ENCODE measurements at places on chromosomes 12 and 14.

DNA sequence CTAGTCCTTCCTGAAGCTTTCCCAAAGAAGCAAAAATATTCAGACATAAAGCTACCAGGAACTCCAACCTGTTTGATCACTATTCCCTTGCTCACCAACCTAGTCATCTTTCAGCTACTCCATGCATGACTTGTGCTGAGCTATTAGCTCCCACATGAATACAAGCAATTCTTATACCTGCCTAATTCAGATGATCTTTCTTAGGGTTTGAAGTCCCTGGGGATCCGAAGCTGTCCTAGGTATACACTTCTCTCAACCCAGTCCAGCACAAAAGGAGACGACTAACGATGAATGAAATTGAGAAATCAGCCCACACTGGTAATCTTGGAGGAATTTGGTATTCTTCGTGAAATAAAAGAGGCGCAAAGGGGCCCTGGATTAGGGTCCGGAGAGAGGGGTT is 631 bp upstream of the PTGR2 start:
- DNase-seq = no peak

DNA sequence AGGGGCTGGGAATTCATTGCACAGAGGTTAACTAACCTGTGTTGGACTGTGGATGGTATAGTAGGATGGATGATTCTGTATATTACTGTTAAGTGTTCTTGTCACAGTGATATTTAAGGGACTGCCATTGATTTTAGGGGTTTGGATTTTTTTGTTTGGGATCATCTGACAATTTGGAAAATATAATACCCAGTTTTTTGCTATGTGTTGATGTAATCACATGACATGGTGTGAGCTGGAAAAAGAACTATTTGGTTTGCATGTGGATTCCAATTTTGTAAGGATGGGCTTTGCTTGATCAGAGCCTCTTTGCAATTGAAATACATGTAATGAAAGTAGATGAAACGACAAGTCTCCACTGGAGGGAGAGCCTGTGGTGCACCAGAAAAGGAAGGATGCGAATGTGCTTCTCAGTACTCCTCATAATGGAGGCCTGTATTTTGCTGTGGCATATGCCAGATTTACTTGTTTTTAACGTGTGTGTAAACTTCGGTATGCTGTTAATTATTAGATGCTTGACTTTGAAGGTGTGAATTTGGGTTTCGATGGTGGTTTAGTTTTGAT is 2.7 kb downstream of the DYRK2 start:
- DNase-seq = no peak

- no peak for DNase-seq
These were observed 30.4 kb upstream of the PSMA6 start for GRCh38 chr14:35261774-35262173.

DNA sequence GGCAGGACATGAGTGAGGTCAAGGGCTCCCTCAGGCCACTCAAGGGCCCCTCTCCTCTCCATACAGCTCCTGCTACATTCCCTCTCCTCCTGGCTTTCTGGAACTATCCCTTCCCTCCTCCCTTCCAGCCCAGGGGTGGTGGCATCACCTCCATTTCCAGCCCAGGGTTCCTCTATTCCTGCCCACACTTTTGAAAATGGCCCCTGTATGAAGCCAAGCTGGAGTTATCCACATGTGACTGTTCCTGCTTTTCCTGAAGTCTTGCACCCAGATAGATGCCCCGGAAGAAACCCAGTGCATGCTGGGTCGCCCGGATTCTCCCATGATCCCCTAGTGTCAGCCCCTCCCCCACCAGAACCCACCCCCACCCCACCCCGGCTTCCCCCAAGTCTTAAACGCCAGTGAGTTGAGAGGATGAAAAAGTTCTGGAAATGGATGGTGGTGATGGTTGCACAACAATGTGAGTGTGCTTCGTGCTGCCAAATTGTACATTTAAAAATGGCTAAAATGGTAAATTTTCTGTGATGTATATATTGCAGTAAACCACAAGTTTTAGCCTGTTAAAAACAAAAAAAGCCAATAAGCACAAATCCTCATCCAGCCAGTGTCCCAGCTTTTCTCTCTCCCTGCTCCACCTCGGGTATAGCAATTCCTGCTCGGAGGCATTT is 136.9 kb downstream of the SCARB1 start:
- no peak for DNase-seq

DNA sequence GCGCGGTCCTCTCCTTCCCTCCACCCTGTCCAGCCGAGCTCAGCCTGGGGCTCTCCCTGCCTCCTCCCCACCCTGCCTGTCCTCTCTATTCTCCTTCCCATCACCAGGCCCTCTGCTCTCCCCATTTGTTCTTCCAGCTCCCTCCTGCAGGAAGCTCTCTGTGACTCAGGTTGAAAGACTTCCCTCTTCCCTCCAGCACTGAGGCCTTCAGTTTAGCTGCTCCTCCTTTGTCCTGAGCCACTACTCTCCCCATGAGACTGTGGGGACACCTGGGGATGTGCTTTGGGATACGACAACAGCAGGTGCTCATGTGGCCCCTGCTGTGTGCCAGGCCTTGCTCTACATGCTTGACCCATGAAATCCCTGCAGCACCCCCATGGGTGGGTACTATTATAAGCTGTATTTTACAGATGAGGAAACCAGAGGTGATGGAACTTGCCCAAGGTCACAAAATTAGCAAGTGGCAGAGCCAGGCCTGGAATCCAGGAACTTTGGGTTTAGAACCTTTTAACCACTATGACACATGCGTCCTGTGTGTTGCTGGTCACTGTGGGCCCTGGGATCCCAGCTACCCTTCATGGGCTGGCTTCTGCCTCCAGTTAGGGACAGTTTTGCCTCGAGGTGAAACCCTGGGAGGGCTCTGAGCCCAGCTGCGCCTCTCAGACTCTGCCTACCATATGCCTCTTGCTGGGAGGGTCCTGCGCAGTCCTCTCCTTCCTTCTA is 5.5 kb downstream of the KRT80 start:
- DNase-seq = no peak

- DNase-seq = no peak
These were observed 284.6 kb downstream of the TMEM132D start for GRCh38 chr12:129619271-129619670.

DNA sequence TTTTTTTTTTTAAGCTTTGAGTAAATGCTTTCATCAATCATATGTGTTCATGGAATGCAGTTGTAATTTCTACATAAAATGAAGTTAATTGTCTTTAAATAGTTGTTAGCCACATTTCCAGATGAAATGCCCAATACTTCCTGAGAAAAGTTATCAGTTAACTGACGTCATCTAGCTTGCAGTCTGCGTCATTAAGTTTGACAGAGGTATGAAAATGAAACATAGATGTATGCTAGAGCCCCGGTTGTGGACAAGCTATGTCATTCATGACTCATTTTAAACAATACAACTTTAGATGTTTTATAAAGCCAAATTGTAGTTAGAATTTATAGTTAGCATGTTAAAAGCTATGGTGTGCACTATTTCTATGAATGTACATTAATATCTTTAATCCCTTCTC is 90.7 kb downstream of the PLEKHA5 start:
- no peak for DNase-seq

GRCh38 chr14:61620130-61620946 is 75.0 kb upstream of the HIF1A start:
- peak; percentile 71 for DNase-seq

DNA sequence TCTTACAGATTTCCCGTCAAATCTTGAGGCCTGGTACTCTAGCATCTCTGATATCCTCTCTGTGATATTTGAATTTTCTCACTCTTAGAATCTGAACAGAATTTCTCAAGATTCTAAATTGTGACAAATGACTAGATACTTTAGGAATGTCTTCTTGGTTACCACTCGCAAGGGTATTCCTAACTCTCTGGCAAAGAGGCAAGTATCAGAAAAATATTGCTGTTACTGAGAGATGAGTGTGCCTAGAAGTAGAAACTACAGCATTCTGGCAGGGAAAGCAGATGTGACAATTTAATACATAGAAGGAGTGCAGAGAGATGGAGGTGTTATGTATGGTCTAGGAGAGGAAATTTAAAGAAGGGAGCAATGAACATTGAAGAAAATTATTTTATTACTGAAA is 467.8 kb downstream of the LRIG3 start:
- no peak for DNase-seq

Measured in stimulated activated CD8-positive, alpha-beta memory T cell treated with anti-CD3 and anti-CD28 coated beads, Interleukin-7, amount 100 ng/mL, for 48 hours (primary cell).